ENCODE measurements at places on chromosomes 5 and 9. TPM values are rescaled to one million over a fixed set of nuclear protein-coding genes. Genes with fewer than 3 reads are reported as not detected.

- H3K36me3 ChIP-seq = no peaks in the 10 kb centered on the region
- H3K27ac ChIP-seq = no peak overlapping the region
- no peaks in the 10 kb centered on the region for H3K27me3 ChIP-seq
- no peak overlapping the region for H3K4me3 ChIP-seq
- peaks cover under 1% of the 10 kb centered on the region for H3K4me1 ChIP-seq
These were observed 3.6 kb upstream of the LPAR1 start for GRCh38 chr9:111041902-111042301.

DNA sequence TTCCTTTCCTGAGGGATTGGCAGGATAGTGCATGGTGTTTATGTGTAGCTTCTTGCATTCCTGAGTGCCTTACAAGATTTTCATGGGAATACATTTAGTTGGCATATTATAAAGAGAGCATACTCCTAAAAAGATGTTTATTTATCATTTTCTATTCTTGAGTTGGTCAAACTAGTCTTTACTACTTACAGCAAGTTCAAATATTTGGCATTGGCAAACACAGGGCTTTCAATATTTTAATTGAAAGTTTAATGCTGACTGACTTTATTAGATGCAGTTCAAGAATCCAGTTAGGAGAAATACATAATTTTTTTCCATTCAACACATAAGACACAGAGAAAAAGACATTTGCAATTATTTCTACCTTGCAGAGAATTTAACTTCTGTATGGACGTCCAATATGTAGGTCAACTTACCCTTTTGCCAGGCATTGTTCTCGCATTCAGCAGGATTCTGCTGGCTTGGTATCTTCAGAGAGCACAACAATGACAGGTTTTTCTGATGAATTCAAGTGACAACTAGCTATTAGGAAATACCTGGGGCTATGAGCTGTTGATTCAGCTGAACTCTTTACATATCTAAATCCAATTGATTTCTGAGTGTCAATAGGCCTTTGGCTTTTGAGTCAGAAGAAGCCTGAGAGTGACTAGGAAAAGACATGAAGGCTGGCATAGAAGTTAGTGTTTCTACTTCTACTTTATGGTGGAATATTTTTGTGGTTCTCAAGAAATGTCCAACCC is 129.6 kb downstream of the LURAP1L start:
- no peaks in the 10 kb centered on the region for H3K4me1 ChIP-seq
- H3K36me3 ChIP-seq = no peaks in the 10 kb centered on the region
- no peak overlapping the region for H3K27ac ChIP-seq
- H3K4me3 ChIP-seq = no peak overlapping the region
- DNase-seq = no peak
- no peaks in the 10 kb centered on the region for H3K27me3 ChIP-seq

- no peaks in the 10 kb centered on the region for H3K4me1 ChIP-seq
- H3K27me3 ChIP-seq = no peaks in the 10 kb centered on the region
- no peak for DNase-seq
- H3K4me3 ChIP-seq = no peak overlapping the region
- H3K27ac ChIP-seq = no peak overlapping the region
These were observed 128.6 kb downstream of the MAT2B start for GRCh38 chr5:163633926-163634460.

- peaks cover 48% of the 10 kb centered on the region for H3K4me1 ChIP-seq
- H3K27ac ChIP-seq = peak overlapping the region; percentile 70
- no peaks in the 10 kb centered on the region for H3K27me3 ChIP-seq
- peak; percentile 98 for DNase-seq
- no peak overlapping the region for H3K4me3 ChIP-seq
These were observed 2.5 kb upstream of the ST6GALNAC4 start for GRCh38 chr9:127919253-127919815.

GRCh38 chr5:65307088-65307487 is 174.6 kb downstream of the ADAMTS6 start:
- no peak overlapping the region for H3K4me3 ChIP-seq
- DNase-seq = peak; percentile 7
- no peak overlapping the region for H3K27ac ChIP-seq
- H3K27me3 ChIP-seq = no peaks in the 10 kb centered on the region
- peaks cover 3% of the 10 kb centered on the region for H3K4me1 ChIP-seq

- no peak for DNase-seq
- no peak overlapping the region for H3K4me3 ChIP-seq
- H3K36me3 ChIP-seq = no peaks in the 10 kb centered on the region
- H3K27me3 ChIP-seq = no peaks in the 10 kb centered on the region
These were observed 29.8 kb downstream of the TNFAIP8 start for GRCh38 chr5:119385536-119386128.

- H3K27me3 ChIP-seq = no peaks in the 10 kb centered on the region
- H3K4me3 ChIP-seq = no peak overlapping the region
- peak overlapping the region; percentile 68 for H3K27ac ChIP-seq
These were observed 196.8 kb downstream of the AUH start for GRCh38 chr9:91164724-91165520.

DNA sequence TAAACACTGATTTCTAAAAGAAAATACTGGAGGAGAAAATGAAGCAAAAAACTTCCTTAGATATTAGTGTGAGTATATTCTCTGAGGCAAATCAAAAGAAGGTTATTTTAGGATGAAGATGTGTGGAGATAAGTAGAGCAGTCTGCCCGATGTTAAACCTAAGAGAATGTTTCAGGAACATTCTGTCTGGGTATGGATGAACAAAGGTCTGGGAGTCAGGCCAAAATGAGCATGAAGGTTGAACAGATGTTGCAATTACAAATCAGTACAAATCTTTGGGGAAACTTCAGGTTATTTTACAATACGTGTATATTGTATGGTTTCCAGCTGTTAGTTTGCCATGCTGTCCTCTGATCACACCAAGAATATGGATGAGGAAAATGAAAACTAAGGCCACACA is 14.4 kb upstream of the CEP78 start:
- no peaks in the 10 kb centered on the region for H3K27me3 ChIP-seq
- H3K27ac ChIP-seq = no peak overlapping the region
- no peaks in the 10 kb centered on the region for H3K4me1 ChIP-seq
- no peak overlapping the region for H3K4me3 ChIP-seq

DNA sequence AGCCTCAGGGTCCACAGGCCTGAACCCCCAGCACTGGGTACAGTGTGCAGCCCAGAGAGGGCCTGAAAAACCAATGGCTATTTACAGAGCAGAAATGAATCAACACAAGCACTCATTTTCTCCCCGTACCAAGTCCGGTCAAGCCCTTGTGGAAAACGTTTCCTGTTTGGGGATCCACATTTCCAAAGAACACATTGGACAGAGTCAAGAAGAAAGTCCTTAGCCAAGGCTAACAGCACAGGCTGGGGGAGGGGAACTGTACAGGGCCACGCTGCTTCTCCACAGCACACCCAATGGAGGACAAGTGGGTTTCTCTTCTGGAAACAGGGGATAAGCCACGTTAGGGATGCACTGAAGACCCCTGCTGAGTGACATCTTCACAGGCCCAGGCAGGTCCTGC is 62.3 kb downstream of the NSUN2 start:
- no peak for DNase-seq
- H3K4me3 ChIP-seq = no peak overlapping the region
- no peaks in the 10 kb centered on the region for H3K36me3 ChIP-seq
- no peak overlapping the region for H3K27ac ChIP-seq
- no peaks in the 10 kb centered on the region for H3K4me1 ChIP-seq

The CCDC192 gene
- not detected for total RNA-seq

The DNLZ gene
- 17.4 TPM for total RNA-seq

The SAPCD2 gene
- 0.43 TPM for total RNA-seq
